ENCODE measurements at places on chromosomes 1 and 21.
A peak's percentile ranks its signal among the peaks of the same experiment; 100 is the strongest.

DNA sequence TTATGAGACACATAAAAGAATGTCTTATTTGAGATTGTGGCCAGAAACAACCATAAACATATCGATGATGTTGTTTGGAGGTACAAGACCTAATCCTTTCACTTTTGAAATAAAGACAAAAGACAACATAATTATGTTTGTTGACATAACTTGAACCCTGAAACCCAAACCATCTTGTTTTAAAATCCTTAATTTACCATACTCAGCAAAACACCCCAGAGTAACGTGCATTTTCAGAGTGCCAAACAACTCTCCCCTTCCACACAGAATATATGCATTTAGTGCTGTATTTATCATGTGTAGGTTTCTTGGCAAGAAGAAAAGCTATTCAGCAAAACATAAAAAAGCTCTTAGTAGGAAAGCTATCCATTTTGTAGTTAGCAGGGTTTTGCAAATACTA is 17.5 kb downstream of the SIM2 start:
- no peak for DNase-seq

GRCh38 chr1:92458146-92458545 is 28.6 kb downstream of the GFI1 start:
- peak; percentile 48 for DNase-seq

GRCh38 chr1:178353524-178353923 is 143.2 kb downstream of the CLEC20A start:
- DNase-seq: no peak

DNA sequence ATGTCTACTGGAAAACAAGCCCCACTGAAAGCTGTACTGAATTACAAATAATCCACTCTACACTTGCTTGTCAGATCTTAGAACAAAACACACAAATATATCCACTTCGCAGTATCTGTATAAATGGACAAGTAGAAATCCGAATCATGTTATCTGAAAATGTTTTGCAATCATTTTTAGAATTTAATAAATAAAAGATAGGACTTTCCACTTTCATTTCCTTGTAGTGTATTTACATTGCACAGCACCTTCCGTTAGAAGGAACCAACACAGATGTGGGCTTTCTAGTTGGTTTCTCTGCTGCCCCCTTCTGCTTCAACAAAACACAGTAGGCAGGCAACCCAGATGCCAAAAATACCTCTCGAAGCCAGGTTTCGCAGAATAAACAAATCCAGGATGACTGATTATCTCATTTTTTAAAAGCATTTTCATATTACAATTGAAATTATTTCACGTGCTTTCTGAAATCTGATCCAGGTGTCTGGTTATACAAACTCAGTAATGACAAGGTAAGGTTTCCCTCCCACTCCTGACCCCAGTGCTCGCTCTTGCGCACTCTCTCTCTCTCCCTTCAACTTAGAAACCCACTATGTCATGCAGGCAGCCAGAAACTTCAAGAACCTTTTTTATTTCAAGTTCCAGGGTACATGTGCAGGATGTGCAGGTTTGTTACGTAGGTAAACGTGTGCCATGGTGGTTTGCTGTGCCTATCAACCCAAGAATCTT is 389.9 kb downstream of the SMYD3 start:
- peak; percentile 37 for DNase-seq
